ENCODE measurements at places on chromosomes 16 and 17.

DNA sequence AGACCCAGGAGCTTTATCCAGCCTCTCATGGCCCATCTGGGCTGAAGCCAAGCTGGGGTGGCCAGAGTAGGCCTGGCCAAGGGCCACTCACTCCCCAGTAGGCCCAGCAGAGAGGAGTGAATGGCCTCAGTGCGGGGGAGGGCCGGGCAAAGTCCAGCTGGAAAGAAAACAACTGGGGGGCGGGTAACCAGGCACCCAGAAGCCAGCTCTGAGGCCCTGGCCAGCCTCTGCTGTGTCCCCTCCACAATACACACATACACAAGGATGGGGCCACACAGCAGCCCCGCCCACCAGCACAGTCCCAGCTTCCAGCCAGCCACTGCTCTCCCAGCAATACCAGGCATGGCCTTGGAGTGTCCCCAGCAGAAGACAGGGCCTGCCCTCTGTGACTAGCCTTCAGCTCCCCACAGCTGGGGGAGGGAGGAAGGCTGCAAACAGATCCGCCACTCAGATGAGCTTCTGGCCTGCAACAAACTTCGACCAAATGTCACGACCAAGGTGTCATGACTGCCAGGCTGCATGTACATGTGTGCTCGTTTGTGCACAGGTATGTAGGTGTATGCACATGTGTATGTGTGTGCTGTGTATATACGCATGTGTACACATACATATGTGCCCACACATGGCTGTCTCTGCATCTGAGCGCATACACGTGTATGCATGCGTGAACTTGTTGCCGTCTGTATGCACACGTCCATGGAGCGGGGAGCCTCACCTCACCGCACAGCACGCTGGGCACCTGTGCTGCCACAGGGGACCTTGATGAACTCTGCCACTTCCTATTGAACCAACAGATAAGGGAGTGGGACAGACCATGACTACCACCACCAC lies 5.0 kb downstream of the CARHSP1 start:
- DNase-seq: no peak

- DNase-seq: no peak
Measured at GRCh38 chr17:13491916-13492736, 109.6 kb downstream of the HS3ST3A1 start.

DNA sequence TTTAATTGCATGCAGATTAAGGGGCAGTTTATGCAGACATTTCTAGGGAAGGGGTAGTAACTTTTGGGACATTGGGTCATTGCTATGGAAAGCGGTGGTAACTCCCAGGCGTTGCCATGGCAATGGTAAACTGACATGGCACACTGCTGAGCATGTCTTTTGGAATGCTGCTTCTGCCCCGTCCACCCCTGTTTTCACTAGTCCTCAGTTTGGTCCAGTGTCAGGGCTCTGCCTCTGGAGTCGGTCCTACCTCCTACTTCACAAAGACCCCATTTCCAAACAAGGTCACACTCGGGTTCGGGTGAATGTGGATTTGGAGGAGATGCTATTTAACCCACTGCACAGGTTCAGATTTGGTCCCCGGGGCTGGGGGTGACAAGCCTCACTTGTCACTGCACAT lies 2.9 kb downstream of the IL34 start:
- no peak for DNase-seq

GRCh38 chr17:17748604-17749003 lies 67.3 kb downstream of the RAI1 start:
- no peak for DNase-seq

- no peak for DNase-seq
Measured at GRCh38 chr16:20767577-20767976, 3.8 kb downstream of the ACSM3 start.

GRCh38 chr17:6101706-6102105 lies 31.5 kb downstream of the WSCD1 start:
- no peak for DNase-seq

DNA sequence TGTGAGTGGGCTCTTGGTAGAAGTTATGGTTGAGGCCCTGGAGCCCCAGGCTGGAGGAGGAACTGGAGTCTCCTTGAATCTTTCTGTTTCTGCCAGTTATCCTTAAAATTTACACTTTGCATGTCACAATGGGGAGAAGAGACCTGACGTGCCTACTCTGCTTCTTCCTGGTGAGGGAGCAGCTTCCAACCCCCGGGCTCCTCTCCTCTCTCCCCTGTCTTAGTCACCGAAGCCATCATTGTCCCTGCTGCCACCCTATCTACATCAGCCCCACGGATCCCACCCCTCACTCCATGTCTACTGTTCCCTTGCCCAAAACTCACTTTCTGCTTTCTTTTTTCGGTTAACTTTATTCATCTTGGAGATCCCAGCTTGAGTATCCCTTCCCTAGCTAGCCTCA lies 17.6 kb downstream of the DNAJA3 start:
- no peak for DNase-seq

- DNase-seq: peak; percentile 53
Measured at GRCh38 chr17:30520436-30520835, 43.2 kb downstream of the GOSR1 start.

- DNase-seq: no peak
Measured at GRCh38 chr17:4810696-4811290, 3.8 kb downstream of the PLD2 start.

All from amniotic epithelial cell (primary cell).